ENCODE measurements at places on chromosomes 7 and 10. TPM values are rescaled to one million over a fixed set of nuclear protein-coding genes. Genes with fewer than 3 reads are reported as not detected.

PTPN20 gene
- 5.5 TPM for total RNA-seq

MYH16 gene
- 0.89 TPM for total RNA-seq

GIMAP2 gene
- 0.48 TPM for total RNA-seq

SLC16A12 gene
- total RNA-seq, result 0.75 TPM

PCLO gene
- 4.7 TPM for total RNA-seq

NANOS1 gene
- total RNA-seq, result 0.88 TPM

PRTFDC1 gene
- 9.9 TPM for total RNA-seq

MLXIPL gene
- 0.14 TPM for total RNA-seq

RPEL1 gene
- not detected for total RNA-seq

AOAH gene
- total RNA-seq, result 4.4 TPM

SLC26A5 gene
- not detected for total RNA-seq

FFAR4 gene
- not detected for total RNA-seq

NFE2L3 gene
- total RNA-seq, result 57.1 TPM

STK31 gene
- 0.89 TPM for total RNA-seq

ZKSCAN1 gene
- total RNA-seq, result 32.5 TPM

ITPRID1 gene
- not detected for total RNA-seq

TES gene
- total RNA-seq, result 269 TPM

FAM241B gene
- 10.3 TPM for total RNA-seq

PPP1R3C gene
- 1.8 TPM for total RNA-seq

REPIN1 gene
- 144 TPM for total RNA-seq

BLNK gene
- 0.55 TPM for total RNA-seq

KMT2C gene
- total RNA-seq, result 29.0 TPM

DDC gene
- not detected for total RNA-seq

DNAJC12 gene
- total RNA-seq, result 3.0 TPM

FAM237B gene
- total RNA-seq, result not detected

HOXA4 gene
- 4.5 TPM for total RNA-seq

Data from kidney epithelial cell (primary cell).